Spinal cord (tissue), 10 donors: ENCODE measurements at places on chromosomes 7 and 10. TPM values are rescaled to one million over a fixed set of nuclear protein-coding genes. Genes with fewer than 3 reads are reported as not detected.

DNA sequence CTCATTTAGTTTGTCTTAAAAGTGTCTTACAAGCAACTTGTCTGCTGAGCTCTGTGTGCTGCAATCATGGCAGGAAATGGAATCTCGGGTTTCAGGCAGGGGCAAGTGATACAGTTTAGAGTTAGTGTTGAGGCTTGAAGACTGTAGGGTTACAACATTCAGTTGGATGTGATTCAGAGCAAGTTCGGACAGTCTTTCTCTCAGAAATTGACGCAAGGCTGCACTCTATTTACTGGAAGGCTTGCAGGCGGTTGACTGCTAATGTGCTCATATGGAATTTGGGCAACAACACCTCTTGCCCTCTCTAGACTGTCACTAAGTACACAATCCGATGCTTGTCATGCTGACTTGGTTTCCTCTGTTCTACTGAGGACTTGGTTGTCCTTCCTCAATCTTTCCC is 161.7 kb upstream of the BMPER start:
- no peak for DNase-seq

GRCh38 chr7:414681-415560 is 104.7 kb downstream of the PDGFA start:
- DNase-seq = no peak

DNA sequence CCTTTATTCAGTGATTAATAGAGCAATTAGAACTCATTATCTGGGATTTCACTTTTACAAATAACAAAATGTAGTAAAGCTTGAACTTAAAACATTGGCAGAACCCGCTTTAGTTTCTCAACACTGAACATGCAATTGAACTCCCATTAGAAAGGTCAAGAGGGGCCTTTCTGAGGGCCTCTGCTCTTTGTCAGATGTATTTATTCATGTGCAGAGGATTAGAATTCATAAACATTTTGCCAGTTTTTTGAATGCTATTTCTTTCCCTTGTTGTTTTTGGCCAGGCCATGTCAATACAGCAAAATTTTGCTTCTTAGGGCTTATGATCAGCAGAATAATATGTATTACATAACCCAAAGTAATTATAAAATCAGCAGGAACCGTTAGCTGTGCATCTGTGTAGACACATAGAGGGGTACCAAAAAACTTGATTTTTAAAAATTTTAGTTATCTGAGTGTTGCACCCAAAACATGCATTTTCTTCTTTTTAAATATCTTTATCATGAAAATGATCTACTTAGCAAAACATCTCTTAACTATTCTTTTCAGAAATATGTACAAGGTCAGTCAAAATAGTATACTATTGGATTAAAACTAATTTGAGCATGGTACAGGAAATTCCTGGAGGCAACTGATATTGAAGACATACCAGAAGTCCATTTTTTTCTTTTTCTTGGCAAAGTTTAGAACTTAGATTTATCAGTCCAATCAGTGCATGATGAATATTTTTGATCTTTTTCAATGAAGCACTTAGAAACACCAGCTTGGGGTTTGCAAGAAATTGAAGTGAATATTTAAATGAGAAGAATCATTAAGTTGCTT is 177.5 kb downstream of the TWIST1 start:
- no peak for DNase-seq

GRCh38 chr7:33821970-33822369 is 83.4 kb upstream of the BMPER start:
- no peak for DNase-seq

DNA sequence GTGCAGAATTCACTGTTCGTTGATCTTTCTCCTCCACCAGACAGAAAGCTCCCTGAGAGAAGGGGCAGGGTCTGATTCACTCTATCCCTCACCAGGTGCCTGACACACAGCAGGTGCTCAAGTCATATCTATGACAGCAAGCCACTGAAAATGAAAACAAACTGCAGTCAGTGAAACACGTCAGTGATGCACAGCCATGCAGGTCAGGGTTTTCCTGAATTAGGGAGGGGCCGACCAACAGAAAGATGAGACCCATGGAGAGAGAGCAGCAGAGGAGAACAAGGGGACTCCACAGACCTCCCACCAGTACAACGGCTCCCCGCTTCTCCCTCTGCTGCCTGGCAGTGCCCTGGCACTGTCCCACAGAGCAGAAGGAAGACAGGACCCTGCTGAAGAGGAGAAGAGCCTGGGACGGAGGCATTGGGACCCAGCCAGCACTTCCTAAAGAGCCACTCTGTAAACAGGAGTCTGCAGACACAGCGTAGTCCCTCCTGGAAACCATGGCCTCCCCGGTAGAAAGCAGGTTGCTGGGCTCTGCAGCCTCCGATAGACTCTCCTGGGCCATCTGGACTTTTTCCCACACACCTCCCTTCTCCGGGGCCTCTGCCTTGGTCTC is 50.3 kb downstream of the FAM53B start:
- DNase-seq = no peak

- no peak for DNase-seq
These were observed 78.1 kb downstream of the FZD1 start for GRCh38 chr7:91342346-91342745.

DNA sequence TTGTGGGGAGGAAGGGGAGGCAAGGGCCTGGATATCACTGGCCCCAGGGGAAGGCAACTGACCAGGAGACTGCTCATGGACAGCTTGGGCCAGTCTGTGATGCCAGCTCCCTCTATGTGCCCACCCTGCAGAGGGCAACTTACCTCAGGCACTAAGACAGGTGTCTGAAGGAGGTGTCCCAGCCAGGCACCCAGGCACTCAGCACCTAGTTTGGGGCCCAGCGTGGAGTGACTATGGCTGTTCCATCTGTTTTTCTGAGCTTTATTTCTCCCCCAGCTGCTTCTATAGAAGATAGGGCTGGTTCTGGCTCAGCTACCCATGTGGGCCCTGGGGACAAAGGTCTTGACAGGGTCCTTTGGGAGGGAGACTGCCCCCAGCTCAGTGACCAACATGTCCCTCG is 150.6 kb upstream of the PCBD1 start:
- no peak for DNase-seq

DNA sequence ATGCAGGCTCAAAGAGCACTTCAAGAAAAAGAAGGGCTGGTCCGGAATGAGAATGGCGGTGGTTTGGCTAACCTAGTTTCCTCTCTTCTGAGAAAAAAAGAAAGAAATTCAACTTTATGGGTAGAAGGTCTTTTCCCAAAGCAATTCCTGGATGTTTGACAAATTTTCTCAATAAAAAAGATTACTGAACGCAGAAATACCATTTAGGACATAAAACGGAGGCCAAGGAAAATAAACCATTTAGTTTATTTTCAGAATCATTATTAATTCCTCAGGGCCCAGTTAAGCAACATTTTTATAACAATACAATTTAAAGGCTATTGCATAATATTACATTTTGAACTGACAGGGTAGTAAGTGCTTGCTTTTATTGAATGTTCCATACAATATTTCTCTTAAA is 284.6 kb upstream of the ANKRD30A start:
- no peak for DNase-seq

- no peak for DNase-seq
These were observed 6.9 kb upstream of the SFRP5 start for GRCh38 chr10:97778452-97779302.

GRCh38 chr7:45968856-45969541 is 47.9 kb upstream of the IGFBP3 start:
- no peak for DNase-seq

- DNase-seq = peak; percentile 46
These were observed 26.0 kb upstream of the JMJD1C start for GRCh38 chr10:63491588-63492316.

GRCh38 chr7:107145067-107145838 is 23.6 kb upstream of the HBP1 start:
- no peak for DNase-seq

GRCh38 chr10:79266543-79267312 is 80.5 kb upstream of the PPIF start:
- DNase-seq = no peak

DNA sequence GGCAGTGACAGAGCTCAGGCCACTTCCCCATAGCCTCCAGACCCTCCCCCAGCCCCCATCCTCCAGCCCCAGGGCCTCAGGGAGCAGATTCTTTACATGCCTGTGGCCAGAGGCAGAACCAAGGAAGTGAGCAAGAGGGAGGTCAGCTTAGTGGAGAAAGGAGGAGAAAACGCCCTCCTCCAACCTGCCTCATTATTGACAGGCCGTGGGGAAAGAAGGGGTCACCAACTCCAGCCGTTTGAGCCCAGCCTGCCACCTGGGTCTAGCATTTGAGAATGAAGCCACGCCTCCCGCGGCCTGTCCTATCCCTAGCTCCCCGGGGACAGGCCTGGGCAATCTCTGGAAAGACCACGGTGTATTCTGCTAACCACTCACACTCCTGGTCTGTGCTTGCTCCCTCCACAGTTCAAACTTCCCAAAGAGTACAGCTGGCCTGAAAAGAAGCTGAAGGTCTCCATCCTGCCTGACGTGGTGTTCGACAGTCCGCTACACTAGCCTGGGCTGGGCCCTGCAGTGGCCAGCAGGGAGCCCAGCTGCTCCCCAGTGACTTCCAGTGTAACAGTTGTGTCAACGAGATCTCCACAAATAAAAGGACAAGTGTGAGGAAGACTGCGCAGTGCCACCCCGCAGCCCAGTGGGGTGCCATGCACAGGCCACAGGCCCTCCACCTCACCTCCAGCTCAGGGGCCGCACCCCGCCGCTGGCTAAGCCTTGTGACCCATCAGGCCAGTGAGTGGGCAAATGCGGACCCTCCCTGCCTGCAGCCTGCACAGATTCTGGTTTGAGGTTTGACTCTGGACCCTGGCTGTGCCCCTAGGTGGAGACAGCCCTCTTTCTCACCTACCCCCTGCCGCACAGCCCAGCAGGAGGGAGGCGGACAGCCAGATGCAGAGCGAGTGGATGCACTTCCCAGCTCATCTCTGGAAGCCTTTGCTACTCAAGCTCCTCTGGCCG is 14.3 kb upstream of the TRIM8 start:
- DNase-seq = no peak

DNA sequence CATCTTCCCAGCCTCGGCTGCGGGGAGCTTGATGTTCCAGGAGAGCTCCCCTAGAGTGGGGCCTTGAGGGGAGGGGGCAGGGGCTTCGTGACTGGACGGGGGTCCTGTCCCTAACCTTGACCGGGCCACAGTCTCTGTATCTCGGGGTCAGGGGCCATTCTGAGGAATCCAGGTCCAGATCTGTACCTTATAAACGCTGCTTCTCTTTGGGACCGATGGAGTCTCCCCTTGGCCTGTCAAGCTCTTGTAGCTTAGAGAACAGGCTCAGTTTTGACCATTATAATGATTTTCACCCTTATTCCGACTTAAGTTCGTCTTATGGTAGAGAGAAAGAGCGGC is 831 bp downstream of the ZKSCAN5 start:
- no peak for DNase-seq

DNA sequence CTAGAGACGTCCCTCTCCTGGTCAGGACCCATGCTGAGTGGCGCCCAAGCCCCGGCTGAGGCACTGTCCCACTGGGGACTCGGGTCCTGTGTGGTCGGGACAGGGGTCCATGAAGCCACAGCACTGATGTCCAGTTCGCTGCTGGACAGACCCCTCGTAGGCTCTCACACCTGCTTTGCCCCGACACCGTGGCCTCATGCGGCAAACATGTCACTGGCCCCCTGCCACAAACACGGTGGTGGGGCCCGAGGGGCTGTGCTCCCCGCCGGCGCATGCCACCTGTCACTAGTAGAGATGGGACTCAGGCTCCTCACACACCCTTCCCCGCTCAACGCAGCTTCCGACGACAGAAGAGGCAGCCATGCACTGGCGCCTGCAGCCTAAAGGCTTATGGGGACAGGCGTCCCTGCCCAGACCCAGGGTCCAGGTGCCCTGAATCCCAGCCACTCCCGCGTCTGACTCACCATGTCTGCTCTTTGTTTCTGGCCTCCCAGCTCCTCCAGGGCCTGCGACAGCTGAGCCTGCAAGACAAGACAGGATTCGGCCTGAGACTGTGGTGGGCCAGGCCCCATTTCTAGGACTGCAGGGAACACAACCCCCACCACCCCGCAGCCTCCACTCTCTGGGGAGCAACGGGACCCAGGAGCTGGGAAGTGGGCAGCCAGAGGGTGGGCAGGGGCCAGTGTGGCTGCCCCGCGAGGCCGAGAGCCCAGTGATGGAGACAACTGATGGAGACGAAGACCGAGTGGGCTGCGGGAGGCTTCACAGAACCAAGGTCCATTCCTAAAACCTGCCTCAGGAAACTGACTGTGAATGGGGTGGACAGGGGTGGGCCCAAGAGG is 230.9 kb downstream of the MAD1L1 start:
- no peak for DNase-seq

DNA sequence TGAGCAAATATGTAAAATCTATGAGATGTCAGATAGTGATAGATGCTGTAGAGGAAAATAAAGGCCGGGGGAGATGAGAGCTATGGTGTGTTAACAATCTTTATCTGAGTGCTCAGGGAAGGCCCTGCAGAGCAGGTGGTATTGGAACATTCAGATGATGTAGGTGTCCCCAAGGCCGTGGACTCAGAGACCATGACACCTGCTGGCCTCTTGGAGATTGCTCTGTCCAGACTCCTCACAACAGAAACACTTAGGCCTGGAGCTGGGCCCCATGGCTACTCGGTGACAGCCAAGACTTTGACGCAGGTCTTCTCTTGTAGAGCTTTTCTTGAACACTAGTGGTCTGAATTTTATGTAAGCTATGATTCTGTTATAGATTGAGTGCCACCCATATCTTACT is 13.3 kb downstream of the AKR1E2 start:
- no peak for DNase-seq

DNA sequence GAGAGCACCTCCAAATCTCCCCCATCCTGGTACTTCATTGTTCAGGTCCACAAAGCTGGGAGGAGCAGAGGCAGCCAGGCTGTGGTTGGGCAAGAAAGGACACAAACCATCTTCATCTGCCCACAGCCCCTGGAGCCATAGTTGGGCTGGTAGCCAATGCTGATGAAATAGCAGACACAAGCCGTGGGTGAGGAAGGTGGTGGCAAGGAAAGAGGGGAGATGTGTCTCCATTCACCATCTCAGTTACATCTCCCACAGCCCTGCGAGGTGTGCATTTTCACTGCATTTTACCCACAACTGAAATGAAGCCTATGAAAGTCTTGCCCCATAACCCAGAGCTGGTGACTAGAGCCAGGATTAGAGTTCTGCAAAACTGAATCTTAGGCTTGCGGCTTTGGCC is 35.0 kb downstream of the PIK3AP1 start:
- DNase-seq = no peak

DNA sequence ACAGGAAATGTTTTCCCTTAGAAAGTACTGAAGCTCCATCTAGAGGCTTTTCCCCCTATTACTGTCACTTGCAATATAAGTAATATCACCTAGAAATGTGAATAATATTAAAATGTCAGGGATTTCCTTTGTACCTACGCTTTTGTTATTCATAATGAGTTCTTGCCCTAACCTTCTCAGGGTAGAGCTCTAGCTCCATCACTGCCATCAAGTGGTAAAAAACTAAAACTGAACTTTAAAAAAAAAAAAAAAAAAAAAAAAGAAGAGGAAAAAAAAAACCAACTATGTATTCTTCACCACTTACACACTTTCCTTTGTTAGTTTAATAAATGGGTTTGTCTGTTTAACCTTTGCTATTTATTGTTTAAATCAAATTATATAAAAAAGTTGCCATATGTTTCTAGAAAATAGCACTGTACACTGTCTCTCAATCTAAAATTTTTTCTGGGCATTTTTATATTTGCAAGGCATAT is 49.9 kb downstream of the DNAJC1 start:
- DNase-seq = no peak

Gene EPHA1
- total RNA-seq = 0.94 TPM

Gene FFAR4
- 0.30 TPM for total RNA-seq
